CD4-positive, alpha-beta T cell treated with Interleukin-12 subunit alpha and Interleukin-12 subunit beta, for 1 hour (primary cell): ENCODE measurements at places on chromosomes 5 and 9.

- DNase-seq, result no peak
These were observed 577.0 kb upstream of the DAB2 start for GRCh38 chr5:40001796-40002195.

DNA sequence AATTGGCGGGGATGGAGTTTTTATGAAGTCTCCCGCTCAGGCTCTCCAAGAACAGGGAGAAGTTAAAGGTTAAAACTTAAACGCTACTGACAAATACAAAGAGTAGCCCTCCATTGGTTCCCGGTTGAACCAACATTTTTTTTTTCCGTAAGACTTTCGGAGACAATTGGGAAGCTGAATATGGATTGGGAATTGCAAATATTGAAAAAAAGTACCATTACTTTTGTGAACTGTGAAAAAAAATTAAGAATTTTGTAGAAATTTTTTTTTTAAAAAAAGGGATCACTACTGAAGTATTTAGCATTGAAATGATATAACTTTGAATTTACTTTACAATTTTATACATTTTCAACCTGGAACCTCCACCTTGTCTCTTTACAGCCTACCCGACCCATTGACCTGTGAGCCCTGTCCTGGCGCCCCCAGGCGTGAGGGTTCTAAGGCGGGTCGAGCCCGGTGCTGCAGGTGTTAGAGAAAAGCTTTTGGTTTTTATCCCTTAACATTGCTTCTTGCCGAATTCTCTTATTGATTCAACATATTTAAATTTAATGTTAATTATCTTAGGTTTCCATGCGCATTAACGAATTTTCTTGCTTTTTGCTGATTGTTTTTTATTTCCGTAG lies 448 bp upstream of the ZNF782 start:
- no peak for DNase-seq

- no peak for DNase-seq
These were observed 10.7 kb upstream of the CERCAM start for GRCh38 chr9:128409978-128410377.

GRCh38 chr5:82560969-82561368 lies 282.8 kb upstream of the RPS23 start:
- no peak for DNase-seq

DNA sequence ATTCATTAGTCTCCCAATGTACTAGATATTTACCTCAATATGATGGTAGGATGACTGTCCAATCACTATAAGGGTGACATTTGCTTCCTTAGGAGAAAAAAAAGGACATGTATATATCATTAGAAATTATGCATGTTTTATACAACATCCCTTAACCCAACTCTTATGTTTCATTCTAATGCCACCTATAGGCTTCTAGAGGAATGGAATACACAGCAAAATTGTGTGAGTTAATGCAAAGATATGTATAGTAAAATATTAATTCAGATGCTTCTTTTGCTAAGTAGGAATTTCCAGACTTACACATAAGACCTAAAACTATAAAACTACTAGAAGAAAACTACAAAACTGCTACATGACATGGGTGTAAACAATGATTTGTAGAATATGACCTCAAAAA lies 3.5 kb downstream of the PRXL2C start:
- DNase-seq, result peak; percentile 33

- peak; percentile 3 for DNase-seq
These were observed 72.8 kb downstream of the MED27 start for GRCh38 chr9:132006677-132007370.

- no peak for DNase-seq
These were observed 77.0 kb upstream of the SMARCA2 start for GRCh38 chr9:1938135-1938534.

DNA sequence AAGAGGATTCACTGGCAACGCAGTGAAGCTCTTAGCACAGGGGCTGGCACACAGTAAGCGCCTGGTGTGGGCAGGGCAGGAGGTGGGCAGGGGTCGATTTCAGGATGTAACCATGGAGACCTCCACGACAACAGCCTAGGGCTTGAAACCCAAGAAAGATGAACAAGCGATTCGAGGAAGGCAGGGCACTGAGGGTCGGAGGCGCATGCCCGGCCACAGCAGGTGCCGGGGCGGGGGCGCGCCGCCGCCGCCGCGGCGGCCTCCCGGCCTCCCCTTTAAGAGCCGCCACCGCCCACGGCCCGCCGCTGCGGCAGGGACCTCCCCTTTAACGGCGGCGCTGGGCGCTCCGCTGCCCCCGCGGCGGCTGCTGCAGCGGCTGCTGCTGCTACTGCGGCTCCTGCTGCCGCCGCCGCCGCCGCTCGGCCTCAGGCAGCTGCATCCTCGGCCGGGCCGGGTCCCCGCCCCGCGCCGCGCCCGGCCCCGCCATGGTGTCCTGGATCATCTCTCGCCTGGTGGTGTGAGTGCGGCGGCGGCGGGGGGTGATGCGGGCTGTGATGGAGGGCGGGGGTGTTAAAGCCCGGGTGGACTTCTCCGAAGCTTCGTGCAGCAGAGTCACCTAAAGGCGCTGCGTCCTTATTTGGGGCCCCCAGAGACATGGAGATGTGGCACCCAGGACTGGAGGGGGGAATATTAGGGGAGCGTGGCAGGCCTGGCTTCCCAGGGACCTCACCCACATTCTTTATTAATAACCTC lies at the start of gene REEP2:
REEP2 (plus strand) TSS at position 334 of the 753 bp plus-strand sequence; CDS start at position 486, 152 bp downstream.
- peak; percentile 68 for DNase-seq

DNA sequence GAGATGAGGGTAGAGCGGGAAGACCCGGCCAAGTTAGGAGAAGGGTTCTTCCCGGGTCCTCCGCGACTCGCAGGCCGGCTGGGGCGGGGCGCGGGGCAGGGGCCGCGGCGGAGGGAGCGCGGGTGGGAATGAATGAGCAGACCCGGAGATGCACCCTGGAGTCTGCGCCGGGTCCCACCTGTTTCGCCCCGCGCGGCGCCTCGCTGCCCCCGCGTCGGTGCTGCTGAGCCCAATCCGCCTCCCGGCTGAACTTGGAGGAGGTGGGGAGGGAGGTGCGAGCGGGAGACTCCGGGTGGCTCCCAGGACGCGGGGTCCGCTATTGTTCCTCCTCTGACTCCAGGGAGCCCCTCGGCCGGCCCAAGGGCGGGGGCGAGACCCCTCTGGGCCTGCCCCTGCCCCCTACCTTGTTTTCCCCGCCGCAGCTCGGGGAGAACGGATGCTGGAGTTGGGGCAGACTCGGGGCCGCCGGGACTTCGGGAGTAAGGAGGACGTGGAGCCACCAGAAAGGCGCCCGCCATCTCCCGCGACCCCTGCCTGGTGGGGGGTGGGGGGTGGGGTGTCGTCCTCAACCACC lies 659 bp downstream of the RAI14 start:
- no peak for DNase-seq

GRCh38 chr5:116564312-116564711 lies 10.3 kb downstream of the SEMA6A start:
- DNase-seq, result no peak

- DNase-seq, result no peak
These were observed 14.7 kb downstream of the SIL1 start for GRCh38 chr5:139183502-139183901.

- peak; percentile 53 for DNase-seq
These were observed 49.9 kb upstream of the GPR151 start for GRCh38 chr5:146565764-146566367.

DNA sequence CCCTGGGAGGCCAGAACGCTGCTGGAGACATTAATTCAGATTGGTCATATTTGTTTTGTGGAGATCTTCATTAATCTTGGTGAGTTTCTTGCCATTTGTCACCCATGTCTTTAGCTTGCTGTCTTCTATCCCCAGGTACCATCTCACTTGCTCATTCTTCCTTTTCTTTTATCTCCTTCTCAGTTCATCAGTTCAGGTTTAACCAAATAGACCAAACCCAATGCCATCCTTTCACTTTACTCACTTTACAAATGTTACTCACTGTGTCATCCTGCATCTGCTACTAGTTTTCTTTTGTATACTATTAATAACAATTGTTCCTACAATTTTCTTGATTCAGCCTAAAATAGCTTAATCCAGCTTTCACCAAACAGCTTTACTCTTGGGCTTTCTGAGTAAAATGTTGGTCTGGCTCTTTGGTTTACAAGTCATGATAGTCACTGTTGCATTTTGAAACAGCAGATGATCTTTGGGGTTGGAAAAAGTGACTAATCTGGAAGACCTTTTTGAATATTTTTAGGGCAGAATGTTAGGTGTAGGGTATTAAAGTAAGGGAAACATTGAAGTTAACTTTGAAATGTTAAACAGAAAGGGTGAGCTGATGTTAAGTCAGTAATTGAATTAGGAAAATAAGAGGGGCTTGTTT lies 246.9 kb downstream of the ZSWIM6 start:
- DNase-seq, result no peak

DNA sequence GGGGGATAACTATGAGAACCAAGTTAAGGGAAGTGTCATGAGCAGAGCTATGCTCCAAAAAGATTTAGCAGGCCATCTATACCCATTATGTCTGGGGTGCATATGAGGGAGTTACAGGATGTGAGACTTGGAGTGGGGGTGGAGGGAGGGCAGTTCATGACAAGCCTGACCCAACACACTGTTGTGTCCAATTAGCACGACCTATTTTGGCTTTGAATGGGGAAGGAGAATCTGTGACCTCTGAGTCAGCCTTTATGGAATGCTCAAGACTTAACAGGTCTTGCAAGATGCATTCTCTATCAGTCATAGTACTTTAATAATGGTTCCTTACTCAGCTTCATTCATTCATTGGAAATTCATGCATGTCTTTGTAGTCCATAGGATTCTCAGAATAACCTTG lies 71.7 kb downstream of the GRIA1 start:
- no peak for DNase-seq

GRCh38 chr9:93391898-93392297 lies 59.6 kb upstream of the FAM120A start:
- DNase-seq, result no peak

DNA sequence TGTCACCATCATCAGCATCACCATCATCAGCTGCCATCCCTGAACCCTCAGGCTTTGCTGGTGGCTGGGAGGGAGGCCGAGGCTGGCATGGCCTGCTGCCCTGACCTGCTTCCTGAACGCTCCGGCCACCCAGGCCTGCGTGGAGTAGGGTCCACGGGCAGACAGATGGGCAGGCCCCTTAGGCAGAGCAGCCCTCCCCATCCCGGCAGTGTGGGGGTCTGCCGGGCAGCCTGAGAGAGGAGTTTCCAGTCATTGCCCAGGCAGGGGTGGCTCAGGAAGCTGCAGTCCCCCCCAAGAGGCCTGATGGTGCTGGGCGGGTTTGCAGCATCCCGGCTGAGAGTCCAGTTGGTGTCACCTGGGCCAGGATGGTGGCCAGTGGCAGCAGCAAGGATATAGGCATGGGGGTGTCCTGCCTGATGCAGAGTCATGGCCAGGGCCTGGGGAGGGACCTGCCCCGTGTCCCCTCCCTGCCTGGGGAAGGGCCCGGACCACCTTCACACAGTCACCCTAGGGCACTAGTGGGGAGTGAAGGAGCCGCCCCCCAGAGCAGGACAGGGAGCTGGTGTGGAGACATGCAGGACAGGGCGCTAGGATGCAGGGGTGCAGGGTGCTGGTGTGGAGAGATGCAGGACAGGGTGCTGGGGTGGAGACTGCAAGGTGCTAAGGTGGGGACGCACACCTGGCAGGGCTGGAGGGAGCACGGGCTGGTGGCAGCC lies 7.7 kb upstream of the EGFL7 start:
- no peak for DNase-seq

GRCh38 chr9:8963885-8964284 lies 1164.3 kb upstream of the DMAC1 start:
- no peak for DNase-seq

- DNase-seq, result no peak
These were observed 355.4 kb downstream of the PDE4D start for GRCh38 chr5:59537961-59538749.

- peak; percentile 57 for DNase-seq
These were observed 1.2 kb upstream of the GCNT4 start for GRCh38 chr5:75053304-75054133.

- no peak for DNase-seq
These were observed 10.9 kb downstream of the MAMDC2 start for GRCh38 chr9:70054521-70054920.

DNA sequence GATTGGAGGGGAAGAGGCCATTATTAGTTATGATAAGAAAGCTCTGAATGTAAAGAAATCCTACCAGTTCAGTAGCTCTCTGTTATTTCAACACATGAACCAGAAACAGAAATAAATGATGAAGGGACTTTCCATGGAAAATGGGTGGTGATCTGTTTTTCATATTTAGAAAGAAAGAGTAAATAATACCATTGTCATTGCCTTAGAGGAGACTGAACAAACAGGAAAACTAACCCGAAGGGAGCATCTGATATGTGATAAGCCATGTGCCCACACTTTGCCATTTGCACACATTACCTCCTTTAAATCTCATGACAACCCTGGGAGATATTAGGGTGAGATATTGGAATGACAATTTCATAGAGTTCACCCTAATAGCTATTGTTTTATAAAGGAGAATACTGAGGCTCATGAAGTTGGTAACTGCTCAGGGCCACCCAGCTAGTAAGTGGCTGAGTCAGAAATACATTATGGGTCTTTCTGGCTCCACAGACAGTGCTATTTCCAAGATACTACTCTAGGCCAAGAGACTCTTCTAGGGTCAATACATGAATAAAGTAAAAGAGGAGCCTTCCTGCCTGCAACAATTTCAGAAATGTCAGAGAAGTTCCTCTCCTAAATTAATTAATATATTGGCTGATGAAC lies 111.0 kb upstream of the SLIT3 start:
- no peak for DNase-seq

- DNase-seq, result no peak
These were observed 42.4 kb upstream of the TMC1 start for GRCh38 chr9:72478966-72479365.

DNA sequence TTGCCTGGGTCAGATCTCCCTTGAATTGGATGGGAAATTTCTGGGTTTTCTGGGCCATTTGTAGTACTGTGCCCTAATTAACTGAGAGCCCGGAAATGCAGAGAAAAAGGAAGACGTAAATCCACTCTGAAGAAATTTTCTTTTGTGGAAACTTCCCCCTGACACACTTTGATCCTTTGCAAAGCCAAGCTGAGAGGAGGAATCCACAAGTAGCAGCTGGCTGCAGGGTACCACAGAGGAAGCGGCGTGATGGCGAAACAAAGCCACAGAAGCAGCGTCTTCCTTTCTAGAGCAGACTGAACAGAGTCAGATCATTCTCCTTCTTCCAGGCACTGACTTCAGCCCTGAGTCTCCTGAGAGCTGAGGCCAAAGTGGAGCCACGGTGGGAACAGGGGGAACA lies 47.1 kb upstream of the ZNF354A start:
- DNase-seq, result no peak
